LNCaP clone FGC (cell line): ENCODE measurements at places on chromosomes 7 and 10.

GRCh38 chr7:137078781-137079180 is 210.3 kb downstream of the CHRM2 start:
- no peak for DNase-seq

GRCh38 chr10:54372179-54372578 is 428.9 kb downstream of the PCDH15 start:
- DNase-seq = no peak

DNA sequence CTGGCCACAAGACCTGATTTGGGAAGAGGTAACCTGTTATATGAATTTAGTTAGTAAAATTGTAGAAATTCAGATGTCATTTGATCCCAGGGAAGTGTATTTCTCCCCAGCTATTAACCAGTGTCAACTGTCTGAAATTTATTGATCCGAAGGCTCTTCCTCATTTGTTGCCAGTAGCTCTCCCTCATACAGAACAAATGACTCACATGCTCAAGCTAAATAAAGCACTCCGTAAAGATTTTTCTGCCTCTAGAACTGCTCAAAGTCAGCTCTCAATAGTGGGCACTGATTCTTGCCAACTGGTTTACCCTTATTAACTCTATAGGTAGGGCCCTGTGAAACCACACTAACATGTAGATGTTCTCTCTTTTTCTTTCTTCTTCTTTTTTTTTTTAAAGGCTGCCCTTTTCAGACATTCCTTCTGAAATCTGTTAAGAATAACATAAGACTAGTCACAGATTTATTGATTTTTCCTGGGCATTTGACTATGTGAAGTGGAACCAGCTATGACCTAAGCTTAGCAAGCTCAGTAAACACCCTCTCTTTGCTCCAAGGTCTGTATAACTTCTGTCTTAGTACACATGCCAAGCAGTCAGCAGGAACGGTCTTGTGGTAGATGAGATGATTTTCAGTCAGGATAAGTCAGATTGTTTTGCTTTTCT is 21.8 kb downstream of the RPA3 start:
- no peak for DNase-seq

- DNase-seq = no peak
Measured at GRCh38 chr7:105890290-105890997, 14.0 kb upstream of the ATXN7L1 start.

DNA sequence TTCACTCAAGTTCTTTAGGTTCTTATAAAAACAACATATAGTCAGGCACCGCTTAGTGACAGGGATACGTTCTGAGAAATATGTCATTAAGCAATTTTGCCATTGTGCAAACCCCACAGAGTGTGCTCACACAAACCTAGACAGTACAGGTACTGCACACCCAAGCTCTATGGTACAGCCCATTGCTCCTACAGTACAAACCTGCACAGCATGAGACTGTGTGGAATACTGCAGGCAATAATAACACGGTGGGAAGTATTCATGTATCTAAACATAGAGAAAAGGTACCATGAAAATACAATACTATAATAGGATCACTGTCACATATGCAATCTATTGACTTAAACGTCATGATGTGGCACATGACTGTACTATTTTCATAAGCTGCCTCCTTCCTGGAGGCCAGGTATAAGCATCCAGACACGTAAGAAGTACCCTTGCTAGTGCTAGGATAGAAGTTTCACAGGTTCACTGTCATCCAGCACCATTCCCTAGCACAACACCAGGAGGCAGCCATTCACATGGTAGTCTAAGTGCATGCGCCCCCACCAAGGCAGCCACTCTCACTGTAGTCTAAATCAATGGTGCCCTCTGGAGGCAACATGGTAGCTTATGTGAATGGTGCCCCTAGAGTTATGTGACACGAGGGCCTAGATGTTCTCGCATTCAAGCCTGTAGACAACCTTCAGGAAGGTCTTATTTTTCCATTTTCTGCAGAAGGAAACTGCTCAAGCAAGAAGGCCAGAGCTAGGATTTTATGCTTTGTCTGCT is 98.5 kb downstream of the ARHGAP22 start:
- DNase-seq = no peak

DNA sequence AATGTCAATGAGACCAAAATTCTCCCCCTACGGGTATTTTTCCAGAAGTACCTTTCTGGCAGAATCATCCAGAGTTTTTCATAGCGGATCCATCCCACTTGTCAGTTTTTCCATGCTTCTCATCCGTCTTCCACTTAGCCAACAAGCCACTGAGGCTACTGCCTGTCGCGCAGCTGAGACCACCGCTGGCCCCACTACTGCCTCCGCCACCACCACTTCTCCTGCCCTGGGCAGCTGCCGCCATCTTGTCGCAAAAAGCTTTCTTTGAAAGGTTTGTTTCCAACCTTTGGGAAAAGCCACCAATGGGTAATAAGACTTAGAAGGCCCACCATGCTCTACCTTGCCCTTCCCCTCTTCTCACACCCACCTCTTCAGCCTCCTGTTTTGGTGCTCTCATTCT is 42.1 kb downstream of the ERLIN1 start:
- no peak for DNase-seq

DNA sequence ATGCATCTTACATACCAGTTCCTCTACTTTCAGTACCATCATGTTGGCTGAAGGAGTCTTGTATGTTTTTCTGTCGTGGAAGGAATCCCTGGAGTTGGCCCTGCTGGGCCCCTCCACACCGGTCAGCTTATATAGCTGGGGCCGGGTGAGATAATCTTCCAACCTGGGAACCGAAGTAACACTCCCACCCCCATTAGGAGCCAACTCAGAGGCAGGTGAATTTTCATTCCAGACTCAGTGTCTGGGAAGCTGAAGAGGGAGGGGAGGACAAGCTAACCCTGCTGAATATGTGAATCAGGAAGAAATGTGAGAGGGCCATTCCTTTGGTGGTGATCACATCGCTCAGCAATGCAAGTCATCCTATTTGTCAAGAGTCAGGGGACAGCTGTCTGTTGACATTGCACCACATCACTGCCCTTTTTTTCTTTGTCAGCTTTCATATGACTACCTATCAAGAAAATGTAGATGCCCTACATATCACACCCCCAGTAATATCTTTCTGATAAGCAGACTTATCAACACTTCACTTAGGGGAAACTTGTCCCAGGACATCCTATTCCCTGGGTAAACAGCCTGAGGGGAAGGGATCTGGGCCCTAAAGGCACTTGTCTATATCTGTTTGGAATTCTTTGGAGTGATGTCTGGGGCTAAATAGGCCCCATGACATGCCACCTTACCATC is at the start of gene ANKRD1:
Gene ANKRD1 (minus strand): TSS at position 102 of the 681 bp plus-strand sequence. CDS start 60 bp downstream, at position 42.
- no peak for DNase-seq

- DNase-seq = no peak
Measured at GRCh38 chr10:133388973-133389818, 4.8 kb upstream of the MTG1 start.

GRCh38 chr10:11831520-11831951 is 8.4 kb downstream of the PROSER2 start:
- no peak for DNase-seq

GRCh38 chr7:139626817-139627216 is 103.3 kb downstream of the CLEC2L start:
- no peak for DNase-seq

GRCh38 chr7:79287981-79288380 is 165.5 kb downstream of the MAGI2 start:
- DNase-seq = no peak

GRCh38 chr10:35563261-35563891 is 41.8 kb upstream of the GJD4 start:
- peak; percentile 46 for DNase-seq
